ENCODE measurements at places on chromosomes 16 and 17. TPM values are rescaled to one million over a fixed set of nuclear protein-coding genes. Genes with fewer than 3 reads are reported as not detected.

NXPH3 gene
- 1.8 TPM for total RNA-seq

KRTAP4-3 gene
- not detected for total RNA-seq

MT4 gene
- total RNA-seq, result not detected

HS3ST2 gene
- total RNA-seq, result not detected

TNFRSF17 gene
- total RNA-seq, result 0.51 TPM

ZNF750 gene
- 7.6 TPM for total RNA-seq

CES5A gene
- total RNA-seq, result not detected

LRRC46 gene
- not detected for total RNA-seq

MLKL gene
- total RNA-seq, result 5.0 TPM

TAF15 gene
- 94.0 TPM for total RNA-seq

RASL10B gene
- 0.62 TPM for total RNA-seq

RRAD gene
- total RNA-seq, result 23.3 TPM

MT1M gene
- 1.7 TPM for total RNA-seq

MT1F gene
- 8.2 TPM for total RNA-seq

PRSS33 gene
- total RNA-seq, result 2.9 TPM
